Eye (tissue), 1 donor: ENCODE measurements at places on chromosomes 4 and X.
A peak's percentile ranks its signal among the peaks of the same experiment; 100 is the strongest.

- no peak for DNase-seq
Measured at GRCh38 chr4:119872371-119873016, 194.2 kb downstream of the MAD2L1 start.

GRCh38 chrX:10577853-10578252 is 42.5 kb downstream of the MID1 start:
- DNase-seq = no peak

DNA sequence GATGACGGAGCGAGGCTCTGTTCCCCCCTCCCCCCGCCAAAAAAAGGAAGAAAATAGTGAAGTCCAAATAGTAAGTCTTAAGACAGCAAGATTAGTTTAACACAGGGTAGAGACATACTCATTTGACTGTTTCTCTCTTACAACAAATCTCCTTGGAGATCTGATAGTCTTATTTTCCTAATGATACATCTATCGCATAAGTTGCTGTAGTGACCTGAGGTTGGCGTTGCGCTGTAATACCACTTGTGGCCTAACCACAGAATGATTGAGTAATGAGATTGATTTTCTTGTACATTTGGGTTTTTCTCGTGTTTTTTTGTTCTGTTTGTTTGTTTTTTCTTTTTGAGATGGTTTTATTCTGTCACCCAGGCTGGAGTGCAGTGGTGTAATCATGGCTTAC is 27.2 kb downstream of the OCIAD1 start:
- DNase-seq = no peak

GRCh38 chr4:124745985-124746801 is 33.7 kb upstream of the ANKRD50 start:
- peak; percentile 38 for DNase-seq

DNA sequence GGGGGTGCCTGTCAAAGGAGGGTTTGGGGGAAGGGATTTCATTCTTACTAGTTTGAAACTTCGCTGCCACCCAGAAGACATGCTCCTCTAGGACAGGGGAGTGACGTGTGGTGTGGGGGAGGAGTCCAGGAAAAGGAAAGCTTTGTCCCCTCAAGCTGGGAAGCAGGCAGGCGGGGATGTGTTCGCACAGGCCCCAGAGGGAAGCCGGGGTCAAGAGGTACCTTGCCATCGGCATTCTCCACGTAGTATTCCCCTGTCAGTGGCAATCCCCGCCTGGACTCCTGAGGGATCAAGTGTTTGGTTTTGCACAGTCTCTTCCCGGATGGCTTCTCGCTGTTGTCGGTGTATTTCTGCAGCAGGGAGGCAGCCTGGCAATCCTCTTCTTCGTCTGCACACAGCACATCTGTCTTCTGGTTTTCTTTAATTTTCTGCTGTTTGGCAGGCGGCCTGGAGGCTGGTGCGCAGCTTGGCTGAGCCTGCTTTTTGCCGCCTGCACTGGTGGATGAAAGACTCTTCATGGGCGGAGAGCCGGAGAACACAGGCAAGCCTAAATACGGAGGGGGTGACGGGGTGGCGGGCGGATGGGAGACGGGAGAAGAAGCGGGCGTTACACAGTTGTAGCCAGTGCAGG is 35.1 kb downstream of the BCOR start:
- DNase-seq = peak; percentile 38

DNA sequence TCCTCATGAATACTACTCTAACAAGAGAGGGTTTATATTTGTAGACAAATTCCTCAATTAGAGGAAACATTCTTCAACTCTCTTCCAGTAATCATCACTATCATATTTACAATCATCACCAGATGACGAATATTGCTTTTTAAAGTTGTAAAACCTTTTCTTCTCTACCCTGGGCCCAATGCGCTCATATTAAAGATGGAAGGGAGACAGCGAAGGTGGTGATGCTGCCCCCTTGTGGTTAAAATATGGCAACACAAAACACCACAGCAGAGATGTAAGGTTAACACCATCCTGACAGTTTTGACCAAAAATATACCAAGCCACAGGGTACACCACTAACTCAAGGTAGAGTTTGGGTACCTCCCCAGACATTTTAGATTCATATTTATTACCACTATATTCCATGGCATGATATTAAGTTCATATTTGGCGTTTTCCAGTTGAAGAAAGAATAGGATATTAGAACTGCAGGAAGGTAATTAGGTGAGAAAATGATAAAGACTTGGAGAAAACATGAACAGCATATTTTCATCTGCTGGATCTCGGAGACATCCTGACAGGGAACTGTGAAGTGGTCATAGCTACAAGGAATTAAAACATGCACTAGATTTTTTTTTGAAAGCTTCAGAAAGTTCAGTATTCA is 72.8 kb downstream of the SLC9A7 start:
- peak; percentile 57 for DNase-seq

- no peak for DNase-seq
Measured at GRCh38 chr4:20645236-20645635, 55.0 kb upstream of the PACRGL start.

DNA sequence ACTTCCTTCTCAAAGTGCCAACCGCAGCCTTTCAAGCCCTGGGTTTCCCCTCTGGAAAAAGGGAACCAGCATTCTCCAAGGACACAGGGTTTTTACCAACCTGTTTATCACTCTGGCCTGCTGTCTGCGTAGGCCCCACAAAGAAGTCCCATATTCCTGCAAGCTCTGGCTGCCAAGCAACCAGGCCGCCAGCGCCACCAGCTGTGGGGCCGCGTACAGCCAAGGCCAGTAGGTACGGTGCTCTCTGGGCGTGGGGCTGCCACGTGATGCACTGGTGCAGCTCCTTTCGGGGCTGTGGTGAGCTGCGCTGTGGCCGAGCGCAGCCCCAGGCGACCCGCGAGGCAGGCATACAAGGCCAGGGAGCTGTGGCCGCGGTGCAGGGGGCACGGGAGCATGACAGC is 22.1 kb downstream of the LUZP4 start:
- DNase-seq = peak; percentile 61

DNA sequence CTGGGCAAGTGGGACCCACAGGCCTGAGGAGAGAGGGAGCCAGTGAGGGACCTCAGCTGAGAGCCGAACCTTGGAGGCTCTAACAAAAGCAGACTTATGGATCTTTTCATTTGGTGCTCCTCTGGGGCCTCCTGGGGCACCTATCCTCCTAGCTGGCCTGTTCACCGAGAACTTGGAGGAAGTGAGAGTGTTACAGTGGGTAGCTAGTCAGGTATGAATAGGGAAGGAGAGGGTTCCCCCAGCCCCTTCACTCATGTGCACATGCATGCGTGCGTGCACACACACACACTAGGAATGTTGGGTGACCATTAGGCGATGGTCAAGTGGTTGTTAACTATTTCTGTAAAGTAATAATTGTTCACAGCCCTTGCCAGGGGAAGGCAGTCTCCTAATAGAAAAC is 18.6 kb upstream of the TMEM185A start:
- DNase-seq = no peak

DNA sequence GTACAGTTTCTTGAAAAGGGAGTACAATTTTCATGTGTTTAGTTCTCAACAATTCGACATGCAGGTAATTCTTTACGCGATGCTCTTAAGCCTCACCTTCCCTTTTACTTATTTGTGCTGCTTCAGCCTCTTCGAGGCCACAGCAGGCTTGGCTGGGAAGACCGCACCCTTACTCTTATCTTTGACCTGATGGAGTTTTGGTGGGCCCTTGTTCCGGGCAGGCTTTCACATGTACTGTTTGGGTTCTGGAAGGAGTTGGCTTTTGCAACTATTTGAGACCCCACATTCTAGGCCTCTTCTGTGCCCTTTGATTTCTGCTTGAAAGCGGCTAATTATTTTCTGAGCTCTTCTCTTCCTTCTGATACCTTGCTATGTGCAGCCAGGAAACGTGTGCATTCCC is 60.2 kb downstream of the FAM193A start:
- DNase-seq = no peak

- no peak for DNase-seq
Measured at GRCh38 chr4:47155919-47156318, 124.6 kb downstream of the GABRB1 start.
